ENCODE measurements at places on chromosomes 3 and 15.

DNA sequence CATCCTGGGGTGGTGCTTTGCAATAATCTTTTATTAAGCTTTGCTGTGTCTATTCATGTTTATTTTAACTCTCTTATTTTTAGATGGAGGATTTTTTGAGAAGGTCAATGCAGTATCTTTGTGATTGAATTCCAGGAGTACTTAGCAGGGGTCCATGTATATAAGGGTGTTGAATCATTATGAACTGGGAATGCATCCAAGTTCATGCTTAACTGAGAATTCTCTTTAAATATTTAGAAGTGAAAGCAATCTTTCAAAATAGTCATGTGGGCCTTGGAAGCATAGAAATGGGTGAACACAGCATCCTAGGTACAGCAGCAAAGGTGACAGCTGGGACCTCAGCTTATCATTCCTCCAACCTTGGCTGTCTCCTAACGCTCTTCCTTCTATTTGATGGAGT lies 27.3 kb downstream of the SPTSSB start:
- DNase-seq, result no peak

GRCh38 chr3:77045686-77046085 lies 5.8 kb downstream of the ROBO2 start:
- no peak for DNase-seq

DNA sequence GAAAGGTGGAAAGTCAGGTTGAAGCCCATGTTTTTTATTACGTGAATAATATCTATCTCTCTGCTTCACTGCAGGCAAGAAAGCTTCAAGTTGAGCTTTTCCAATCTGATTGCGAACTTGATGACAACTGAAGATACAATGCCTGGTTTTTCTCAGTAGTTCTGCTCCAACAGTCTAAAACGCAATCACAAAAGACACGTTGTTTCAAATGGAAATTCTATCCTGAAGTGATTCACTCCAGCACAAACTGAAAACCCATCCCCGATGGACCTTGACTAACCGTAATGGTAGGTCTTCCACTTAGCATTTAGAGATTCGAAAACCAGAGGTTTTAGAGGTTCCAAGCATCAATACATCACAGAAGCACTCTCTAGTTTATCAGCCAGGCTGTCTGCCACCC lies 10.6 kb downstream of the B4GALT4 start:
- no peak for DNase-seq

GRCh38 chr15:65494076-65494475 lies 23.4 kb downstream of the DPP8 start:
- DNase-seq, result no peak

DNA sequence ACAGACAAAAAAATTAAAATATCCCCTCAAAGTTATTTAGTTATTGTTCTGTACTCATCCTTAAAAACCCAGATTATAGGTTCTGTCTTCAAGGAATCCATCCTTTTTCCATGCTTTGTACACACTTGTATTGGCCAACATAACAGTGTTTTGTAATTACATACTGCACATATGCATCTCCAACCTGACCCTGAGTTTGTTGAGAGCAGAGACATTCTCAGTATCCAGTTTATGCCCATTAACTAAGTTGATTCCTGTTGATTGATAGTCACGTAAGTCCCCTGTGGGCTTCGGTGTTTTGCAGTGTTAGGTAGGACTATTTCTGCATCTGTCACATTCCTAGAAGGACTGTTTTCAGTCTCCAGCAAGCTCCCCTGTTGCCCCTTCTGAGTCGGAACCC lies 33.6 kb downstream of the MOBP start:
- no peak for DNase-seq

DNA sequence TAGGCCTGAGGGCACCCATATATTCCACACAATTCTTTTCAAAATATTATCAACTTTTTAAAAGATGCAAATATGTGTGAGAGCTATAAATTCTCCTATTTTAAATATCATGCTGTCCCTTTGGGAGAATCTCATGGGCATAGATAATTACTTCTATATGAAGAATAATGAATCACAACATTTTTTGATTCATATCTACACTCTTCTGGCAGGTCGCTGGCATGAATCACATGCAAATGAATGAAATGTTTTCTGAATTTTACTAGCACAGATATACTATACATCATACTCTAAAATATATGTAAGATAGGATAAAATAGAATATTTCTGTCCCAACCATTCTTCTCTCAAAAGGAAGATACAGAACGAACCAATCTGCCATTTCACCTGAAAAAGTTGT lies 277.7 kb upstream of the KCNH8 start:
- no peak for DNase-seq

DNA sequence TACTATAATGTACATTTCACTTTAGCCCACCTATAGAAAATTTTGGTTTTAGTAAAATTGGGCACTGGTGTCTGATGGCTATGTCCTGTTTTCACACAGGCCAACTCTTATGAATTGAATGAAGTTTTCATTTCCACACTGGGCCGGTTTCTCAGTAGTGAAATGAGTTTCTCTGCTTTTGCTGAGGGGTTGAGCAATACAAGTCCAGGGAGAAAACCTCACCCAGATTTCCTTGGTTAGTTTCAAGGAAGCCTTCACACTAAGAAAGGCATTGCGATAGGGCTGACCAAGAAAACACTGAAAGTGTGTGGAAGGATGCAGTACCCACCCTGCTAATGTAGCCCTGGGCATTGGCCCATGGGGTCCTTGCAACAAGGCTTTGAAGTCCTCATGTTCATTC lies 331.5 kb upstream of the CFAP20DC start:
- DNase-seq, result no peak

DNA sequence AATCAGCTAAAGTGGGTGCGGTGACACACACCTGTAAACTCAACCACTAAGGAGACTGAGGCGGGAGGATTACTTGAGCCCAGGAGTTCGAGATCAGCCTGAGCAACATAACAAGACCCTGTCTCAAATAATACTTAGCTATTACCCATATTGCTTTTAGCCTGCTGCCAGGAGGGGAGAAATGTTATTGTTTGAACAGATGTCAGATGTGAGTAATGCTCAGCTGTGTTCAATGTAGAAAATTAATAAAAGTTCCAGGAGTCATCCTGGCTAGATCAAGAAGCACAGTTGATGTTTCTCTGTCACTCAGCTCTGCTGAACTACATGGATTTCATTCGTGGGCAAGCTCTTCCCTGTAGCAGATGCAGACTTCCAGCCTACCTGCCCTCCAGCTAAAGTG lies 22.2 kb downstream of the LSM3 start:
- DNase-seq, result no peak

DNA sequence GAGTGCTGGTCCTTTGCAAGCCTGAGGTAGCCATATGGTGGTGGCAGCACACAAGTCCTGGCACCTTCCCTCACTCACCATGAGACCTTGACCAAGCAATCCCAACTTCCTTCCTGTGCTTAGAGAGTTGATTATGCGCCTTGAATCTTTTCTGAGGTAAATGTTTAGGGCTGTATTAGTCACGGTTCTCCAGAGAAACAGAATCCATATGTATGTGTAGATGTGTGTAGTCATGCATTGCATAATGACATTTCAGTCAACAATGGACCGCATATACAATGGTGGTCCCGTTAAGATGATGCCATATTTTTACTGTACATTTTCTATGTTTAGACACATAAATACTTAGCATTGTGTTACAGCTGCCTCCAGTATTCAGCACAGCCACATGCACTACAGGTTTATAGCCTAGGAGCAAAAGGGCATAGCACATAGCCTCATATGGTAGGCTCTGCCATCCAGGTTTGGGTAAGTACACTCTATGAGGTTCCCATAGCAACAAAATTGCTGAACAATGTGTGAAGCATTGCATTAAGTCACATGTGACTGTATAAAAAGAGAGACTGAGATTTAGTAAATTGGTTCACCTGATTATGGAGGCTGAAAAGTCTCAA lies 20.2 kb upstream of the NUP210 start:
- no peak for DNase-seq

GRCh38 chr15:39878406-39878785 lies 41.7 kb downstream of the GPR176 start:
- no peak for DNase-seq

- DNase-seq, result no peak
Observed at GRCh38 chr3:74426571-74426970, 187.9 kb downstream of the CNTN3 start.

DNA sequence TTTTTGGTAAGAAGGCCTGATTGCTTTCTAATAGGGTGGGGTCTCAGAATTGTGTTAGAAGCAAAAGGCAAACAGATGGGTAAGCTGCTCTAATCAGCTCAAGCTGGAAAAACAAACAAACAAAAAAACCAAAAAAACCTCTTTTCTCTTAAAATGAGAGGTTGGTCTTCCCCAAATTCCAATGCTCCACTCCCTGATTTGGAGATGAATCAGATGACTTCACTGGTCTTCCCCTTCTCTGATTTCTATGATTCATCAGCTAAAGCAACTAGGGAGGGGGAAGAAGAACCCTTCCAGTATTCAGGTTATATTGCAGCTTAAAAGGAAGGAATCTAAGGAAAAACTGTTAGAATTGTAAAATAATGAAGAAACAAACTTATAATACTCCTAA lies 9.6 kb upstream of the ANXA2 start:
- DNase-seq, result no peak

GRCh38 chr3:29618395-29619282 lies 337.8 kb downstream of the RBMS3 start:
- no peak for DNase-seq

- no peak for DNase-seq
Observed at GRCh38 chr3:185733980-185734724, 90.7 kb downstream of the IGF2BP2 start.

- DNase-seq, result no peak
Observed at GRCh38 chr3:31157893-31158620, 263.6 kb upstream of the GADL1 start.

DNA sequence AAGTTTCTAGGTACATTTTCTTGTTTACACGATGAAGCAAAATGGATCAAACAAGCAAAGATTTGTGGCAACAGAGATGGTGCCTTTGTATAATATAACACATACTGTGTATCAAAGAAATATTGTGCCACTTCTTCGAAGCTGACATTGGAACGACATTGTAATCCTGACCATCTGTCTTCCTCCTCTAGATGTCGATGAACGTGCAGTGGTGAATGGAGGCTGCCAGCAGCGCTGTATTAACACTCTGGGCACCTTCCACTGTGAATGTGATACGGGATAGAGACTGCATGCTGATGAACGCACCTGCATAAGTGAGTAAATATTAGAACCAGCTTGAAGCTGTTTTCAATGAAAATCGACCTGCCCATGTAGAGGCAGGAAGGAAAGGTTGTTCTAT lies 613.3 kb upstream of the GOLIM4 start:
- no peak for DNase-seq

DNA sequence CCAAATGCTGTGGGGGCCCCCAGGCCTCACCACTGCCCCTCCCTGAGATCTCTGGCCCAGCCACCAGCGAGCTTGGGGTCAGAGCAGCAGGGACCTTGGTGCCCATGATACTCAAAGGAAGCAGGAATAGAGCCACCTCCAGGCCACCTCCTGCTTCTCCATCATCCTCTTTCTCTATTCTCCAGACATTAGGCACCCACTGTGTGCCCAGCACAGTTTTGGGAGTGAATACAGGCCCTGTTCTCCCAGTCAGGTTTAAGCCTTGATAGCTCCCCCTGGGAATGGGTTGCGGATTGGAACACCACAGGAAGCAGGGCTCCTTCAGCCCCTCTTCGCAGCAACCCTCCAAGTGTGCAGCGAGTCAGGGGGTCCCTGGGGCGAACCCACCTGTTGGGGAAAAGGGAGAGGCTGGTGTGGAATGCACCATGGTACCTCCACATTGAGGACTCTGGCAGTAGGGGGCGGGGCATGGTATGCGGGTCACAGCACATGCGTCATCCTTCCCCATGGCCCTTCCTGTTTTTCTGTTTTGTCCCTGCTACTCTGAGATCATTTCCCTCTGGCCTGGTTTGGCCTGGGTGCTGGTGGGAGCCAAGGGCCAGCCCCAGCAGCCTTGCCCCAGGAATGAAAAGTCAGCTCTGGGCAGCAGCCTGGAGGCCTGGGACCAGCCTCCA lies 14.2 kb upstream of the SEMA3B start:
- no peak for DNase-seq

DNA sequence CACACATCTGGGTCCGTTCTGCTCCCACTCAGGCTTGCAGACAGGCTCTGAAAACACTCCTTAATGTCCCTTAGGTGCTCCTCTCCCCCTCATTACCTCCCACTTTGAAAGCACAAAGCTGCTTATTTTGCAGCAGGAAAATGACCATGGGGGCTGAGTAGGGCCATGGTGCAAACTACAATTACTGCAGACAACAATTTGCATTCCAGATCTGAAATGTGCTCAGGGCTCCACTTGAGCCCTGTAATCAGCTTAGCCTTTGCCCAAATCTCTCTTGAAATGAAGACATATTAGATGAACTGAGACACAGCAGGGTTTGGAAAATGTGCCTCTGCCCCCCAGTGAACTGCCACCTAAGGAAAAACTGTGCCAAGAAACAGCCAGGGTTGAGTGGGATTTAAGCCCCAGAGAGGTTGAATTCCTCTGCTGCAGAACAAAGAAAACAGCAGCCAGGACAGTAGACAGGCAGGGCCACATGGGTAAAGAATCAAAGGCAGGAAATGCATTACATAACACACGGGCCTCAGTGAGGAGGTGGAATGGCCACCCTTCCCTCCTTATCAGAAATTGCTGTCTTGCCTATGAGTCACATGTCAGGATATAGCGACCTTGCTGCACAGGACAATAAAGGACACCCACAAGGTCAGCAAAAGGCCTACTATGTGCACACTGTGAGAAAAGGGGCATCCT lies 126.8 kb upstream of the ARHGEF3 start:
- no peak for DNase-seq

- DNase-seq, result no peak
Observed at GRCh38 chr15:37581866-37582532, 352.4 kb upstream of the TMCO5A start.

GRCh38 chr3:56135941-56136340 lies 332.3 kb downstream of the ERC2 start:
- no peak for DNase-seq

DNA sequence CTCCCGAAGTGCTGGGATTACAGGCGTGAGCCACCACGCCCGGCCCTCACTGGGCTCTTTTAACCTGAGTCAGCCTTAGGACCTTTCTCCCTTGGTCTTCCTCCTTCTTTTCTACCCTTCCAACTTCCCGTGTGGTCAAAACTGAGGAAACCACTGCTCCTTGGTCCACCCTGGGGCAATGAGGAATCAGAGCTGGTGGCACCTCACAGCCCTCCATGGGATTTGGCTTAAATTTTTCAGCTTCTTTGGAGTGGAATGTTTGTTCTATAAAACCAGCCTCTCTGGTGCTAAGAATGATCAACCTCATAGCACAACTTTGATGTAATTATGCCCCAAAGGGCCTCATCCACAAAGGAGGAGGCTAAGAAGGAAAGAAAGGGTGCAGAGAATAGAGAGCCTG lies 76.6 kb upstream of the CFAP20DC start:
- DNase-seq, result no peak

GRCh38 chr3:66761093-66761780 lies 236.9 kb upstream of the KBTBD8 start:
- no peak for DNase-seq

DNA sequence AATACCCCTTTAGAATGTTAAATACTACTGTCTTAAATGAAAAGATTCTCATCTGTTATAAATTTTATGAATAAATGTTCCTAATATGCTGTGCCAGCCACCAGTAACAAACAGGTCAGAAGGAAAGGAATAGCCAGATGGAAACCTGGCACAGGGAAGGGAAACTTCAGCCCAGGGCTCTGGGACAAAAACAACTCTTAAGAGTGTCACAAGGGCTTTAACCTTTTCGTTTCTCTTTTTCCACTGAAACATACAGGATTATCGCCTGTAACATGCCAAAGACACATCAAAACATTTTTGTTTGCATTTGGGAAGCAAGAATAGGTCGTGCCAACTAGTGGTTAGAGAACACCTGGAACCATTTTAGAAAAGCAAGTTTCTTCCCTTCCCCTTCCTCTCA lies 109.0 kb upstream of the NEDD4 start:
- no peak for DNase-seq

Measured in activated T-cell treated with anti-CD3 and anti-CD28 coated beads for 4 hours (primary cell).